Cerebellar cortex (tissue), 1 donor: ENCODE measurements at places on chromosomes 5 and 9.
A peak's percentile ranks its signal among the peaks of the same experiment; 100 is the strongest.

DNA sequence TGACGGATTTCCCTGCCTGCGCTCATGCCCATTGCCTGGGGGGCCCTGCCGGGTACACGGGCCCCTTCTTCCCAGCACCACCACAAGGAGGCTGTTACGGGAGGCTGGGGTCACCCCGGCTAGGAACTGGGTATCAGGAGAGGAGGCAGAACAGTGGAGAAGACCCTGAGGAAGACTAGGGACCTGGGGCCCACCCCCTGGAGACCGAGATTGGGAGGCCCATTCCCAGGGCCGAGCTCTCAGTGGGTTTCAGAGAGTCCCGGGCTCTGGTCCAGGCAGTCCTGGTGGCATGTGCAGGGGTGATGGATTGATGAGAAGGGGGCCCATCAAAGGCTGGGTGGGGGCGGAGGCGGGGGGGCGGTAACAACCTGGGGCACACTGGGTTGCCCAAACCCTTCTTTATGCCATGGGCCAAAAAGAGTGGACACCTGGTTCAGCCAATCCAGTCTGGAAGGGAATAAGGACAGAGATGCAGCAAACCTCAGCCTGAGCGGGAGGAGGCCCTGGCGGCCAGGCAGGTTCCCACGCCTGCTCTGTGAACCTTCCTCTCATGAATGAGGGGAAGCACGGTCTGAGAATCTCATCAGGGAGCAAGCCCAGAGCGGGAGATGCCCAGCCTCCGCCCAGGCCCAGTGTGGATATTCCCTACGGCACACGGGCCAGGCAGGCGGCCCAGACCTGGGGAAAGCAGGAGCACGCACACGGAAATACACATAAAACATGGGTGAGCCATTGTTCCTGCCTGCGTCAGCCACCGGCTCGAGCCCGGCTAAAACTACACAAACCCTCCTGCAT is 785 bp upstream of the P4HA2 start:
- no peak for DNase-seq

DNA sequence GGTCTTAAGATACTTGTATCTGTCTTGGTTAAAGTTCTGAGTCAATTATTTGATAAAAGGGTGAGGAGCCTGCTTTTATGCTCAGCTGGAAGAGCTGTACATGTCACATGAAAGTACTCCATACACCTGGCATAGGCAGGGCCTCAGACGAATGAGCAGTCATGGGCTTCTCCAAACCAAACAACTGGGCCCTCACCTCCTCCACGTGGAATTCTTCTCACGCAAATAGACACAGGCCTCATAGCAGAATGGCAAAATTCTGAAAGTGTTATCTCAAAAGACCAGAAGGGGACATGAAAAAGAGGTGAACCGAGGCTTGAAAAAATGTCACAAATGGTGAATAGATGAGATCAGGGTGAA is 48.6 kb downstream of the FAM240B start:
- no peak for DNase-seq

DNA sequence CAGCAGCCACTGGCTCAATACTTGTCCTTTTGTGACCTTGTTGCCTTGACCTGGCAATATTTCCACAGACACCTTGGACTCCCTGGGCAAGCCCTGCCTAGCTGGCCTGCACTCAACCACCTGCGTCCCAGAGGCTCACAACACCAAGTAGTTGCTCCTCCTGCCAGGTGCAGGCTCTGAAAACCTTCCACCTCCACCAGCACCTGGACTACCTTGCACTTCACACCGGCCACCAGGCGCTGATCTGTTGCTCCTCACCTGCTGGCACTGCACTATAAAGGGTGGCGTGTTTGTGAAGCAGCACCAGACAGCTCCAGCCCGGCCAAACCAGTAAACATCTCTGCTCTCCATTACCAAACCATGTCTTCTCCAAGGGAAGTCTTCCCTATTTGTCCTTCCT is 997.7 kb downstream of the PTPRD start:
- DNase-seq, result no peak

- no peak for DNase-seq
These were observed 311.9 kb upstream of the PANK3 start for GRCh38 chr5:168890816-168891812.

GRCh38 chr9:23824830-23825591 is 1.0 kb downstream of the ELAVL2 start:
- DNase-seq, result peak; percentile 72

DNA sequence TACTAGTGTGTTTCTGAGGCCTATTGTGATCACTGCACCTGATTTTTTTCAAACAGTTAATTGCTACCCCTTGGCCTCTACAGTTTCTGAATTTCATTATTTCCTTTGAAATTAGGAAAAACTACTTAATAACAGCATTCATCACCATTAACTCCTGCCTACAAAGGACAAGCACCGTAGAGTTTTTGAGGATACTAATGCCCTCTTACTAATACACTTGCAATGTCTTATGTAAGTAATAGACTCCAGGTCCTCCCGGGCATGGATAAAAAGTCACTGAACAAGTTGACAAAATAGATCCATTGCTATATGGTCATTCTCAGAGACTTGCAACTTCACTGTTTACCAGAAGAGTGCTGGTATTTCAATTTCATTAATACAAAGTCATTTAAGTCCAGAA is 1172.5 kb downstream of the CDH12 start:
- DNase-seq, result no peak

DNA sequence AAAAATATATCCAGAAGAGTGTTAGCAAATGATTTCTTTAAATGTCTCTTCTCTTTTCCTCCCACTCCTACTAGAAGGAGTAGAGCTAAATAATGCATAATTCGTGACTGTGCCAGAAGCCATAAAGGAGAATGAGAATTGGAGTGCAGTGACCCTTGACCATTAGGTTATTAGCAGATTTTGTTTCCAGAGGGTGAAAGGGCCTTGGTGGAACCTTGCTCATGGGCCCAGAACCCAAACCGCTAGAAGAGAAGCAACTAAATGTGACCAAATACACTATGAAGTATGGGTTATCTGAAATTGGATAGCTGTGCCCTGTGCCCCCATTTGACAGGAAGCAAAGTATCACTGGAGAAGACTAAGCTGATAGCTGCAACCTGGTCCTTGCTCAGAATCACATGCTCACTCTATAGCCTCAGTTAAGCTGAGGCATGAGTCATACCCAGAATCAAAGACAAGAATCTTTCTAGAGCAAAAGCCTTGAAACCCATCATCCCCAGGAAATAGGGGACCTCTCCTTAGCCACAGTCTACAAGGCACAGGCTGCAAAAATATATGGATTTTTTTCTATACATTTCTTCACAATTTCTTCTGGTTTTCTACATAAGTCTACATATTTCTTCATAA is 36.3 kb downstream of the CAPSL start:
- DNase-seq, result no peak

DNA sequence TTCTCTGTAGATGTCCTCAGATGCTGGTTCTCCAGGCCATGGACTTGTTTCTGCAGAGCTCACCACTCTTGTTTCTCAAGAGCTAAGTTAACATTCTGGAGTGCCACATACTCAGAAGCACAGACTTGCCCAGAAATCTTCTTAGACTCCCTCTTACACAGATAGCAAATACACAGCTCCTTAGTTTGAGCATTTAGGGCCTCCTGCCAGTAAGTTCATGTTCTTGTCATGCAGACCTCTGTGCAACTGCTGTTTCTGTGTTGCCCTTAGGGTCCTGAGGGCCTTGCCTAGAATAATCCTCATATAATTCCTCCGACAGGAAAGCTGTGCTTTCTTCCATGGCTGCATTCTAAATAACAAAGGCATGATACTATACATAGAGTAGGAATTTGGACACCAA is 1.3 kb upstream of the PTPDC1 start:
- no peak for DNase-seq

DNA sequence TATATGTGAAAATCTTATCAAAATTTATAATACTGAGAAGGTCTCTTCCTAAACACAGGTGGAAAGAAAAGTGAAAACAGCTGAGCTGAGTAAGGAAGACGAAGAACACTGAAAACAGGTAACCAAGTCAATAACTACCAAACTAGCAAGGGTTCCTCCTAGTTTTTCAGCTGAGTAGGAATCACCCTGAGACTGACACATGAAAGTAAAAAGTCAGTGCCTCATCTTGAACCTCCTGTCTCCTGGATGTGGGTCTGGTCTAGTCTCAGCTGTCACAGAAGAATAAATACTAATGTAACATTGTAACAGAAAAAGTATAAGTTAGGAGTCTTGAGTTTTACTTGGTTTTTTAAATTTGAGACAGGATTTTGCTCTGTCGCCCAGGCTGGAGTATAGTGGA is 121.0 kb downstream of the MEF2C start:
- no peak for DNase-seq

GRCh38 chr9:16985559-16986348 is 115.3 kb upstream of the BNC2 start:
- DNase-seq, result no peak

DNA sequence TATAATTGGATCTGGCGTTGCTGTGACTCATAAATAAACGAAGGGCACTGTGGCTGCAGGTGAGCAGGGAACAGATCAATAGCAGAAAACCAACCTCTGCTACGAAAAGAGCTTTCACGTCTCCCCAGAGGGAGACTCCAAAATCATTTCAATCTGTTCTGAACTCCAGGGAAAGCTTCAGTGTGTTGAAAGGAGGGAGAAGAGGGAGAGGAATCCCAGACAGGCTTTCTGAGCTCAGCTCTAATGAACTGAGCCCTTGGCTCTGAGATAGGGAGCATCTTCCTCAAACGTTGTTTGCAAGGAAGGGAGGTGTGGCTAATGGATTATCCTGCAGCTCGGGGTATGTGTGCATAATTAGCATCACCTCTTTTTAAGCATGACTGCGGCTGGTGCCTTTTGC is 288.0 kb upstream of the IRX4 start:
- DNase-seq, result no peak

DNA sequence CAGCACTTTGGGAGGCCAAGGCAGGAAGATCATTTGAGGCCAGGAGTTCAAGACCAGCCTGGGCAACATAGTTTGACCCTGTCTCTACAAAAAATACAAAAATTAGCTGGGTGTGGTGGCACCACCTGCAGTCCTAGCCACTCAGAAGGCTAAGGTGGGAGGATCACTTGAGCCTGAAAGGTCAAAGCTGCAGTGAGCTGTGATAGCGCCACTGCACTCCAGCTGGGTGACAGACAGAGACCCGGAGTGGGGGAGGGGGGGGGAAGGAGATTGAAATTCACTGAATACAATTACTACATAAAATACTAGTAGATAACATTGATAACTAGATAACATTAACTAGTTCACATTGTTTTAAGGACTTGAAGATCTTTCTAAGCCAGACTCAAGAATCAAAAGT is 345.6 kb downstream of the BNC2 start:
- no peak for DNase-seq

DNA sequence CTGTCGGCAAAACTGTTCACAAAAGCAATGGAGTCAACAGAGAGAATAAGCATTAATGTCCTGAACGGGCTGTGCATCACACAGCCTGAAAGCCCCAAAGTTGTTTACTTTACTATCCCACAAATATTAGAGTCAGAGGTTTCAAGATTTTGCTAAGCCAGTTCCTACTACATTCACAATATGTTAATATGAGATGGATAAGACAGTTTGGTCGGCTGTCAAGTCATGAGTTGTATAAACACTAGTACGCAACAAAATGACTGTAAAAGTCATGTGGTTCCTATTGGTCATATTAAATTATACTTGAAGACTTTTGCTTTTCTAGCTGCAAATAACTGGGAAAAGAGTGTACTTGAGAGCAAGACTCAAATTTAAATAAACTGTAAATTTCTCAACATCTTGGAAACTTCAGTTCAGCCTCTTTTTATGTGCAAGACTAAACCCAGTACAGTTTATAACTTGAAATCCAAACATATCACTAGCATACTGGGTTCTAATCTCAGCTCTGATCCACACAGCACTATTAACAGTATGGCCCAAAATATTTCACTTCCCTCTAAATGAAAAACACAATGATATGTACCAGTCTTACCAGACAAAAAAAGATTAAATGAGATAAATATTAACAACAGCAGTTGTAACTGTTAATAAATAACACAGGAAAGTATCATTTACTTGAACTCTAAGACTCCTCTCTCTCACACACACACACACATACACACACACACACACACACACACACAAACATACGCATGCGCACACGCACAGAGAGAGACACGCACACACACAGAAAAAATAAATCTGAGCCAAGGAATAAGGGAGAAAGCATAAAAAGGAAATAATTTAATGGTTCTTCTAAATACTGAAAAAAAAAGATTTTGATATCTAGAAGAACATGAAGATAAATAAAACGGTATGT is 33.1 kb downstream of the FANCC start:
- DNase-seq, result no peak

- DNase-seq, result no peak
These were observed 24.2 kb upstream of the ANKRD33B start for GRCh38 chr5:10539687-10539998.

DNA sequence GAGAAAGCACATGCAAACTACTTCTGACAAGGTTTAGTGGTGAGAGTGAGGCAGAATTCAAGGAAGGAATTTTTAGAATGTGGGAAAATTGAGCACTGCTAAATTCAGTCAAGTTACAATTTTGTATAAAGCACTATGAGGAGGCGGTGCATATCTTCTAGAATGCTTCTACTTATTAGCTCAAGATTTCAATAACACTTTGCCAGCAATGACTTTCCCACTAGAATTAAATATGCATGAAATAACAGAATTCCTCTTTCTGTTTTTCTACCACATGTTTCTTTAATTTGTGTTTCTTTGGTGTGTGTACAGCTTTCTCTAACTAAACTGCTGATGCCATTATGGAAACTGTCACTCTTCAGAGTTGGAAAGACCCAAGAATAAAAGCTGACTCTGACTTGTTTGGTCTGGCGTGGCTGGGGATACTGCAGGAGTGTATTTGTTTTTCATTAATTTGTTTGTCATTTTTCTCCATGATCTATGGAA is 163.5 kb downstream of the ARSB start:
- no peak for DNase-seq

DNA sequence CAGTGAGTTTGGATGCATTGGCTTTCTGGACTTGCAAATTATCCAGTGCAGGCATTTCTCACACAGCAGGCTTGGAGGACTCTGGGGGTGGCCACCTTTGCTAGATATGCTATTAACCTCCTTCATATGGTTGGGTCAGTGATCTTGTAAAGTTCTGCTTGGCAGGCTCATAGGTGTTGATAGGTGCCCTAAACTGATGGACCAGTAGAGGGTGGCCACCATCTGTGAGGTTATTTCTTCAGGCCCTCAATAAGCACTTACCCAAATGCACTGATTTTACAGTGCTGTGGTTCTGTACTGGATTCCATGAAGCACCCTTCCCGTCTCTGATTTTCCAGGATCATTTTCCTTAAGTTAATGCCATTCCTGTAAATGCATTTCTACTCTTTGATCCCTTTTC is 216.3 kb downstream of the COMMD10 start:
- no peak for DNase-seq

GRCh38 chr5:154221371-154221896 is 30.9 kb downstream of the GALNT10 start:
- DNase-seq, result no peak

GRCh38 chr5:157562111-157562581 is 13.4 kb downstream of the ADAM19 start:
- peak; percentile 87 for DNase-seq

DNA sequence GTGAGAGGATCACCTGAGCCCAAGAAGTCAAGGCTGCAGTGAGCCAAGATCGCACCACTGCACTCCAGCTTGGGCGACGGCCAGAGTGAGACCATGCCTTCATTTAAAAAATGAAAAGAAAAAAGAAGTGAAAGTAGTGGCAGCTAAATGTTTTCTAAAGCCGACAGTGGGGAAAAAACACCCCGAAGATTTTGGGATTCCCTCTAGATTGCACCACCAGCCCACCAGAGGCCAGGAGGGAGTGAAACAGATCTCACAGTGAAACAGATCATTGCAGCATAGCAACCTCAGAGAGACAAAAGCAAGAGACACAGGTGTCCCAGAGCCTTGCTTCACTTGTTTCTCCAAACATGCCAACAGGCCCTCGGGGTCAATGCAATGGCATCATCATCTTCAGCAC is 156.8 kb downstream of the PAX5 start:
- no peak for DNase-seq

GRCh38 chr5:133253070-133253469 is 201.3 kb downstream of the HSPA4 start:
- DNase-seq, result no peak
